RWPE1 (cell line): ENCODE measurements at places on chromosomes 5 and 9.

DNA sequence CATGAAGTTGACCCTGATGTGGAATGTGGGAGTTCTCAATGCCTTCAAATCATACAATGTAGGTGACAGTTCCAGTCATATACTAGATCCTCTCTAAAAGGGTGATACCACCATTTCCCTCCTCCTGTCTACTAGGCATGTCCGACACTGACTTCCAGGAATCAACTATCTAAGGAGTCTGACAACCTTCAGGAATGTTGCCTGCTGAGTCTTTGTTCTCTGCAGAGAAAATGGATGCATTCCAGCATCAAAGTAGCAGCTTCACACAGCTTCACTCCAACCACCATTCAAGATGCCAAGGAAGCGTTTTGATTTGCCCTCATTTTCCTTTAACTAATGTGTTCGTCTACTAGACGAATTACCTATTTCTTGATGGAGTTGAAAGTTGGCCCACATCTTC lies 530.2 kb downstream of the EBF1 start:
- DNase-seq = no peak

GRCh38 chr9:3914416-3914815 lies 385.5 kb downstream of the GLIS3 start:
- no peak for DNase-seq

GRCh38 chr9:2300325-2300724 lies 285.2 kb downstream of the SMARCA2 start:
- DNase-seq = no peak

DNA sequence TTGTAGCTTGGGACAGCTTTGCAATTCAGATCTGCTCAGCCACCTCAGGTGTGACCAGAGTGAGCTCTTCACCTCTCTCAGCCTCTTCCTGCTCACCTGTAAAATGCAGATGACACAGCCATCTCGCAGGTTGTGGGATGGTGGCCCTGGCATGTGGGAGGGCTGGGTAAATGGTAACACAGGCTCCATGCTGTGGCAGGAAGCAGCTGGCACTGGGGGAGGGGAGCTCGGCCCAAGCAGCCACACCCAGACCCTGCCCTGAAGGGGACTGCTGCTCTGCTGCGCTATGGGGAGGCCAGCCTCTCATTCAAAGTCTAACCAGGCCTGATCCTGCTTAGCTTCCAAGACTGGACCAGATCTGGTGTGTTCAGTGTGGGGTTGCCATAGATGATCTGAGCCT lies 24.1 kb downstream of the PHF2 start:
- no peak for DNase-seq

DNA sequence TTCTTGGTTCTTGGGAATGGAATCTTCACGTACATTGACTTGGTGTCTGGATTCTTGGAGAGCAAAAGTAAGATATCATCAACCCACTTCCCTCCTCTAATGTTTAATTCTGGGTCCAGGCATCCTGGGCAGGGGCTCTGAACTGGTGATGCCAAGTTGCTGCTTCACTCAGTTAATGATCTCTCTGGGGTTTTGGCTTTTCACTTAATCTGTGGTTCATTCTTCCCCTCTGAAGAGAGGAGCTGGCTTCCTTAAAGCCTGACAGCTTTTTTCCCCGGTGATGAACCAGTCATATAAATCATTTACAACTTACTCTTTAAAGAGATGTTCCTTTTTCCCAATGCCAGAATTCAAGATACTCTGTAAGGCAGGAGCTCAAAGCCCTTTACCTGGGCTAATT lies 65.9 kb downstream of the ARHGAP26 start:
- DNase-seq = no peak

DNA sequence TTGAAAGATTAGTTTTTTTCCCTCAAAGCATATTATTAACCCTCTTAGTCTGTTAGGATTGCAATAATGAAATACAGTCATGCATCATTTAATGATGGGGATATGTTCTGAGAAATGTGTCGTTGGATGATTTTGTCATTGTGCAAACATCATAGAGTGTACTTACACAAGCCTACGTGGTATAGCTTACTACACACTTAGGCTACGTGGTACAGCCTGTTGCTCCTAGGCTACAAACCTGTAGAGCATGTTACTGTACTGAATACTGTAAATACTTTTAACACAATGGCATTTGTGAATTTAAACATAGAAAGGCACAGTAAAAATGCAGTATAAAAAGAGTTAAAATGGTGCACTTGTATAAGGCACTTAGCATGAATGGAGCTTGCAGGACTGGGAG lies 132.7 kb downstream of the PDE8B start:
- no peak for DNase-seq

DNA sequence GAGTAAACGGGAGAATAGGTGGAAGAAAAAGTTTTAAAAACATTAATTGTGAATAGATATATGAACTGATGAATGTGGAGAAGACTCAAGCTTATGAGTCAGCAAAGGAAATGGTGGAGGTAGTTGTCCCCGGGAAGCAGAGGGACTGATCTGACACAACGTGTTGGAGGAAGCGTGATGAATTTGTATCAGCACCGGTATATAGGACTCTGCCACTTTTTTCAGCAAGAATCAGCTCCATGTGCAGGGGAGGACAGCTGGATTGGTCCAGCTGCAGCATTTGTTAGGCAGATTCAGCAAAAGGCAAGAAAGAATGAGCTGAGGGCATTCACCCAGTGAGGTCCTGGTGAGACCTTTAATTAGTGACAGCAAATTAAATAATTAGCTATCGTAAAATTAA lies 276.0 kb downstream of the TENT4A start:
- no peak for DNase-seq

GRCh38 chr9:25678846-25679360 lies 659 bp upstream of the TUSC1 start:
- peak; percentile 20 for DNase-seq

- no peak for DNase-seq
Observed at GRCh38 chr5:32363030-32363429, 50.3 kb upstream of the MTMR12 start.

DNA sequence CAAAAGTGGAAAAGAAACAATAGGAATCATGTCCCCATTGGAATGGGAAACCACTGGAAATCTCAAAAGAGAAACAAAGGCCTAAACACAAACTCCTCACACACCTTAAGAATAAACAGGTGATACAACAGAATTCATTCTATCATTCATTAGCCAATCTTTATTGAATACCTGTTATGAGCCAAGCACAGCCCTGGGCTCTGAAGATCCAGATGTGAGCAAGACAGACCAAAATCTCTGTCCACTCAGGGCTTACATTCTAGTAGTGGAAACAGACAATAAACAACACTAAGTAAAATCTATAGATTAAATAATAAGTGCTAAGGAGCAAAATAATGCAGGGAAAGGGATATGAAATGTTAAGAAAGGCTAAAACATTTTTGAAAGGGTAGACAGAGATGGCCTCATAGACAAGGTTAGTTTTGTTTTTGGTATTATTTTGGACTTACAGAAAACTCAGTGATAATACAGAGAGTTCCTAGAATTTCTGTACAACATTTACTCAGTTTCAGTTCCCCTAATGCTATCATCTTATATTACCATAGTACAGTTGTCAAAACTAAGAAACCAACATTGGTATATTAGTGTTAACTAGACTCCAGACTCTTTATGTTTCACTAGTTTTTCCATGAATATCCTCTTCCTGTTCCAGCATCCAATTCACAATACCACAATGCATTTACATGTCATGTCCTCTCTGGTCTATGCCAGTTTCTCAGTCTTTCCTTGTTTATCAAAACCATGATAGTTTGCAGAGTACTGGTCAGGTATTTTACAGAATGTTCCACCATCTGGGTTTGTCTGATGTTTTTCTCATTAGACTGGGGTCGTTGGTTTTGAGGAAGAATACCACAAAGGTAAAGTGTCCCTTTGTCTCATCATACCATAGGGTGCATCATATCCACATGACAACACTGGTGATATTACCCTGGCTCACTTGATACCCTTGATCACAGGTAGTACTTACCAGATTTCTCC lies 103.7 kb downstream of the SIL1 start:
- DNase-seq = no peak

GRCh38 chr9:70080481-70081119 lies 37.0 kb downstream of the MAMDC2 start:
- no peak for DNase-seq

DNA sequence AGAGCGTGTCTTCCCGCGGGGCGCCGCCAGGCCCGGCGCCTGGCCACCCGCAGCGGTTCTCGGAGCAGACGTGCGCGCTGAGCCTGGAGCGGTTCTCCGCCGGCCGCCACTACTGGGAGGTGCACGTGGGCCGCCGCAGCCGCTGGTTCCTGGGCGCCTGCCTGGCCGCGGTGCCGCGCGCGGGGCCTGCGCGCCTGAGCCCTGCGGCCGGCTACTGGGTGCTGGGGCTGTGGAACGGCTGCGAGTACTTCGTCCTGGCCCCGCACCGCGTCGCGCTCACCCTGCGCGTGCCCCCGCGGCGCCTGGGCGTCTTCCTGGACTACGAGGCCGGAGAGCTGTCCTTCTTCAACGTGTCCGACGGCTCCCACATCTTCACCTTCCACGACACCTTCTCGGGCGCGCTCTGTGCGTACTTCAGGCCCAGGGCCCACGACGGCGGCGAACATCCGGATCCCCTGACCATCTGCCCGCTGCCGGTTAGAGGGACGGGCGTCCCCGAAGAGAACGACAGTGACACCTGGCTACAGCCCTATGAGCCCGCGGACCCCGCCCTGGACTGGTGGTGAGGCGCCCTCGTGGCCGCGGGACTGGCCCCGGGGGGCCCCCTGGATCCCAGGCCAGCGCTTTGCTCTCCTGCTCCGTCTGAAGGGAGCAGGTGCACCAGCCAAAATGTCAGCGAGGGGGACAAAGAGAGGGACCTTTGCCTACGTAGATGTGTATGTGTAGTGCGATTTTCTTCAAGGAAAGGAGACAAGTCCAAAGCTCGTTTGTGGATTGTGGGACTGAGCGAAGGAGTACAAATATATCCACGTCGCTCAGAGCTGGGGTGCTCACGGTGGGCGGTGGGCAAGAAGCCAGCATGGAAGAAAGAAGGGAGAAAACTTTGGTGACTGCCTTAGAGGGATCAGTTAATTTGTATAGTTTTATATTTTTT lies 19.5 kb downstream of the BTNL9 start:
- no peak for DNase-seq

DNA sequence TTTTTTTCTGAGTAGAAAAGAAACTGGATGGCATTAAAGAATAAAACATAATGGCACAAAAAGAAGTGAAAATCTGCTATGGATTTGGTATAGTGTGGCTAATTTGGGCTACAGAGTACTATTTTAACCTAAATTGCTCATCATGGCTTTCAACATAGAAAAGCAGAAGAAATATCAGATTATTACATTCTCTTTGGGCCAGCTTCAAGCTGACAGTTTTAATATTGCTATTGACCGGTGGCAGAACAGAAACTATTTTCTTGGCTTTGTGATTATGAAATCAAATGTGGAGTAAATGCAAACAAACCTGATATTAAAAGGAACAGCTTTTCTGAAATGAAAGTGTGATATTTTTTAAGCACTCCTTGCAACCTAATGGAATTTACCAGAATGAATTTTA lies 301.5 kb downstream of the EPB41L4A start:
- no peak for DNase-seq

DNA sequence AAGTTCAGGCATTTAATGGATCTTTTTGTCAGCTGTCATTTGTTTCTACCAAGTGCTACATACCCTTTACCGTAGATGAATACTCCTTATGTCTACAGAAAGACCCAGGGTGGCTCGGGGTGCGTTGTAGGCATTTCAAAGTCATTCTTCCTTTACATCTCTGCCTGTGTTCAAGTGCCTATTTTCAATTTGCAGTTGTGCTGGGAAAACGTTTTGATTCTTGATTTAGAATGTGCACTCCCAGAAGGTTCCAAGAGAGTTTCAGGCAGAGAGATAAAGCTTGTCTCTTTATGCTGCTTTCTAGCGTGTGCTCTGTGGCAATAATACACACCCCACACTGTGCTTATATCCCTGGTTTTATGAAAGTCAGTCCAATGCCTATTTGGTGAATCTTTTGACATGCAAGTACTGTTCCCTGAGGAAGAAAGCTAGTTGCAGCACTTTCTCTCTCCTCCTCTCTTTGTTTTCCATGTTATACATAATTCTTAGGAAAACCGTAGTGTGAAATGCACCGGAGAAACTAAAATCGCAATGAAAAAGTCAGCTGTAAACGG lies 828.1 kb upstream of the ZNF608 start:
- no peak for DNase-seq

GRCh38 chr5:32017692-32018367 lies 156.3 kb downstream of the GOLPH3 start:
- DNase-seq = no peak

- no peak for DNase-seq
Observed at GRCh38 chr5:8304341-8304740, 435.4 kb downstream of the MTRR start.

- no peak for DNase-seq
Observed at GRCh38 chr5:169153405-169153804, 147.5 kb downstream of the SLIT3 start.

DNA sequence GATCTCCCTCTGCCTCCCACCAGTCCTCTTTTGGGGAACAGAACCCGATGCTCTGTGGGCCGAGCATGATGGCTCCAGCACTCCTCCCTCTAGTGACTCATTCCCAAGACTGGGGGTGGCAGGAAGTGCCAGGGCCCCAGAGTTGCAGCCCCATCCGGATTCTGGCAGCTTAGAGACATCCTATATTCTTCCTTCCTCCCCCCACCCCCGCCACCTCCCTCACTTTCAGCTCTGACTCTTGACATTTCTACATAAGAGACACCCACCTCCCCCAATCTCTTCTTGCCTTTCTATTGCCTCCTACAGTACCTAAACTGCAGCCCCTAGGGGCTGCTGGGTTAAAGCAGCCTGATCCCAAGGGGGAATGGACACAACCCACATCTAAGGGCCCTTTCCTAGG lies 47.1 kb upstream of the MATR3 start:
- peak; percentile 63 for DNase-seq

DNA sequence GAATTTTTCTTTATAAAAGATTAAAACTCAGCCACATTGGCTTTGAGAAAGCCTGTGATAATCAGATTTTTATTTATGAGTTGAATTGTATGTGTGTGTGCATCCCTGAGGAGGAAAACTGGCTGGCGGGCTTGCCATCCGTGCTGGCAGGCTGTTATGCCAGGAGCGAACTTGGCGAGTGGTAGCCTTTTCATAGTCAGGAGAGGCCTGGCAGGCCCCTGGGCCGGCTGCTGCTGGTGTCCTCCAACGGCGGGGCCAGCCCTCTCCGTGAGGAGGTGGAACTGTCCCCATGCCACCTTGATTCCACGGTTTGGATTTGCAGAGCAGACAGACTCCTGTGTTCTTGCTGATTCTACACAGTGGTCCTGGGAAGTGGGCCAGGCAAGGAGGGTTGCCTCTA lies 43.3 kb downstream of the ZNF618 start:
- DNase-seq = no peak

GRCh38 chr9:38022995-38023394 lies 46.0 kb downstream of the SHB start:
- no peak for DNase-seq

GRCh38 chr5:155507363-155507762 lies 493.8 kb downstream of the KIF4B start:
- DNase-seq = no peak

DNA sequence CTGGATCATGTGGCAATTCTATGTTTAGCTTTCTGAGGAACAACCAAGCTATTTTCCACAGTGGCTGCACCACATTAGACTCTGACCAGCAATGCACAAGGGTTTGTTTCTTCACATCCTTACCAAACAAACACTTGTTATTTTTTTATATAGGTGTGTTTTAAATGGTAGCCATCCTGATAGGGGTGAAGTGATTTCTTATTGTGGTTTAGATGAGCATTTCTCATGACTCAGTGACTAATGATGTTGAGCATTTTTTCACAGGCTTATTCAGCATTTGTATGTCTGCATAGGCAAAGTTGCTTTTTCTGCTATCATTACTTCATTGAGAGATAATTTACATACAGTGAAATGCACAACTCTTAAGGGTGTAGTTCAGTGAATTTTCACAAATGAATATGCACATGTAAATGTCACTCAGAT lies 36.0 kb downstream of the ANKRD33B start:
- DNase-seq = peak; percentile 39
